IgD-negative memory B cell (primary cell): ENCODE measurements at places on chromosomes 2 and 18. TPM values are rescaled to one million over a fixed set of nuclear protein-coding genes. Genes with fewer than 3 reads are reported as not detected.

The CLEC4F gene
- polyA plus RNA-seq: not detected

The GDF7 gene
- polyA plus RNA-seq: 0.74 TPM

The FIGN gene
- not detected for polyA plus RNA-seq

The CHN1 gene
- not detected for polyA plus RNA-seq

The AFF3 gene
- polyA plus RNA-seq: 85.9 TPM

The POTEJ gene
- not detected for polyA plus RNA-seq

The SCN9A gene
- not detected for polyA plus RNA-seq

The SERPINB8 gene
- 10.8 TPM for polyA plus RNA-seq

The TGFA gene
- 0.06 TPM for polyA plus RNA-seq

The PRKD3 gene
- 51.2 TPM for polyA plus RNA-seq

The ARHGAP15 gene
- 190 TPM for polyA plus RNA-seq

The PAPOLG gene
- 16.8 TPM for polyA plus RNA-seq

The PLCD4 gene
- polyA plus RNA-seq: 0.40 TPM

The CYRIA gene
- 31.0 TPM for polyA plus RNA-seq

The CDH20 gene
- polyA plus RNA-seq: not detected

The ELOA2 gene
- polyA plus RNA-seq: not detected

The PRSS56 gene
- not detected for polyA plus RNA-seq

The FAM124B gene
- not detected for polyA plus RNA-seq

The HTR2B gene
- polyA plus RNA-seq: not detected

The SP5 gene
- polyA plus RNA-seq: not detected

The ITGB6 gene
- polyA plus RNA-seq: not detected

The TRIB2 gene
- polyA plus RNA-seq: 41.2 TPM

The ANKRD30B gene
- polyA plus RNA-seq: not detected

The MZT2A gene
- 103 TPM for polyA plus RNA-seq

The TAF4B gene
- 18.0 TPM for polyA plus RNA-seq

The ACADL gene
- not detected for polyA plus RNA-seq

The SERPINB12 gene
- polyA plus RNA-seq: not detected

The RGPD3 gene
- 0.06 TPM for polyA plus RNA-seq

The DRC1 gene
- polyA plus RNA-seq: not detected

The ASB18 gene
- polyA plus RNA-seq: not detected

The C2orf81 gene
- 5.6 TPM for polyA plus RNA-seq

The NEURL3 gene
- polyA plus RNA-seq: not detected

The NIF3L1 gene
- 16.4 TPM for polyA plus RNA-seq

The EMILIN1 gene
- 0.61 TPM for polyA plus RNA-seq

The NPAS2 gene
- 1.7 TPM for polyA plus RNA-seq

The CDH2 gene
- not detected for polyA plus RNA-seq

The SLC5A7 gene
- not detected for polyA plus RNA-seq

The MYO1B gene
- 2.0 TPM for polyA plus RNA-seq

The KCNE4 gene
- polyA plus RNA-seq: not detected

The PSTPIP2 gene
- 1.1 TPM for polyA plus RNA-seq

The UGT1A8 gene
- polyA plus RNA-seq: not detected

The CXCR1 gene
- 0.35 TPM for polyA plus RNA-seq

The DSC2 gene
- polyA plus RNA-seq: not detected

The TCF23 gene
- not detected for polyA plus RNA-seq

The LYPD6 gene
- polyA plus RNA-seq: not detected

The CYS1 gene
- polyA plus RNA-seq: not detected

The REG3A gene
- polyA plus RNA-seq: not detected
